Activated CD4-positive, alpha-beta T cell treated with anti-CD3 and anti-CD28 coated beads, Interleukin-2, amount 50 U/mL, for 1 hour (primary cell): ENCODE measurements at places on chromosomes 5 and 9.

- no peak for DNase-seq
Observed at GRCh38 chr5:25701936-25702335, 1057.2 kb upstream of the CDH10 start.

GRCh38 chr9:112655668-112656067 lies 62.2 kb downstream of the INIP start:
- no peak for DNase-seq

GRCh38 chr5:169416583-169417196 lies 115.8 kb upstream of the SLIT3 start:
- no peak for DNase-seq

DNA sequence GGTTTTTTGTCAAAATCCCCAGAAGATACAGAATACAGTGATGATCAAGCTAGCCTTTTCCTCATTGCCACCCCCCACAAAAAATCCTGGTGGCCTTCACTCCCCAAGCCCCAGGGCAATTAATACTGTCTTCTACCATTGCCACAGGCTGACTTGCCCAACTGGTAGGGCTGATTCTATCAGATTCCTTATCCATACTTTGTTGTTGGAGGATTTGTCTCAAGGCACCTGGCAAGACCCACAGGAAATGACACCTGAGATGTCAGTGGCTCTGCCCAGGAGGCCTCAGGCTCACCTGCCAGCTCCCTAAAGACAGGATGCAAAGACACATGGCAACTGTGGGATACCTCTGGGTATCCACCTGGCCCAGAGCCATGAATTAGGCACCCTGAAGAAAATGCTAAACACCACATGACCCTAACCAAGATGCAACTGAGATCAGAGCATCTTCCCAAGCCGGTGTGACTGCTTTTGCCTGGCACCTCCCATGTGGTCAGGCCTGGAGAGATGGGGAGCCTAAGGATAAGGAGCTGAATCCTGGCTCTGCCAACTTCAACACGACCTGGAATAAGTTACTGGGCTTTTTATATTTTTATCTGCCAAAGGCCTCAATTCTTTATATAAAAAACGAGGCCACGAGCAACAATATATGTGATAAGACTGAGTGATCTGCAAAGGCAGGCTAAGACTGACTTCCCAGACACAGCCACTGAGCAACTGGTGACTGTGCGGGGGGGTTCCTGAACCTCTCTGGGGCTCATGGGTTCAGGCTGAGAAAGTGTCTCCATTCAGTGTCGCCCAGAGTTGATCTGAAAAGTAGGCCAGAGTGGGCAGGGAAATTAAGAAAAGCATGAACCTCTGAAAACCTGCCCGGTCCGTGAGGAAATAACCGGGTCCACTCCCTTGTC lies 944 bp downstream of the ATOX1 start:
- DNase-seq: peak; percentile 24

DNA sequence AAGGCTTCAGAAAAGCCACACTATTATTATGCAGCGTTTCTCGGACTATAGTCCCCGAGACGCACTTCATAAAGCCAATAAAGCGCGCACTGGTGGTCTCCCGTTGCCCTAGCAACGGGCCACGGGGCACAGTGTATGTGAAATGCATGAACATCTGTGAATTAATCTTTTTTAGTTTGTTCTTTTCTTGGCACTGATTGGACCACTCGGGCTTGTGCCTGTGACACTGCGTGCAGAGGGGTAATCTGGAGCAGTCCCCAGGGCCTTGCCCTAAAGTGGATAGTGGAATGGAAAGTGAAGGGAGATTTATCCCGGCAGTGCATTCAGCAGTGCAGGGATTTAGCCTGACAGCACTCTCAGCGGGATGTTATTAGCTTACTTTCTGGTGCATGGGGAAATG lies 92.1 kb downstream of the TLE4 start:
- DNase-seq: no peak

- DNase-seq: no peak
Observed at GRCh38 chr9:83975300-83975699, 4.7 kb downstream of the HNRNPK start.

- DNase-seq: no peak
Observed at GRCh38 chr5:39658866-39659265, 234.1 kb upstream of the DAB2 start.

DNA sequence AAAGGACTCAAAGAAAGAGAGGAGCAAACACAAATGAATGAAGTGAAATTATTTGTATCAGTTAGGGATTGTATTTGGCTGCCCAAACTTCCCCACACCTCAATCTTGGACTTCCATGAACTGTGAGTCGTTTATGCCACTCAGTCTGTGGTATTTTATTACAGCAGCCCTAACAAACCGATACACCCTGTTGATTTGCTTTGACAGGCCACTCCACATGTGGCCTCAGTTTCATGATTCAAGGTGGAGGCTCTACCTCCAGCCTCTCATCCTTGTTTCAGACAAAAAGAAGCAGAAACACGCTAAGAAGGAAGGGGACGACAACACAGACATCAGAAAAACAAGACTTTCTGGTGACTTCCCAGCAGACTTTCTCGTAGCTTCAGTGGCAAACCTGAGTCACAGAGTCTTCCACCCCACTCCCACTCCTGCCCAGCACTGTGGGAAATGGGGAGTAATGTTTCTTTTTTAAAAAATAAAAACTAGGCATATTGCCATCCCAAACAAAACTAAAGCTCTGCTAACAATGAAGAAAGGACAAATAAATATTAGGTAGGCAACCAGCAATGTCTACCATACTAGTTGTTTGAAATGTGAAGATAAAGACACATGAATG lies 52.2 kb upstream of the ABCA1 start:
- no peak for DNase-seq

DNA sequence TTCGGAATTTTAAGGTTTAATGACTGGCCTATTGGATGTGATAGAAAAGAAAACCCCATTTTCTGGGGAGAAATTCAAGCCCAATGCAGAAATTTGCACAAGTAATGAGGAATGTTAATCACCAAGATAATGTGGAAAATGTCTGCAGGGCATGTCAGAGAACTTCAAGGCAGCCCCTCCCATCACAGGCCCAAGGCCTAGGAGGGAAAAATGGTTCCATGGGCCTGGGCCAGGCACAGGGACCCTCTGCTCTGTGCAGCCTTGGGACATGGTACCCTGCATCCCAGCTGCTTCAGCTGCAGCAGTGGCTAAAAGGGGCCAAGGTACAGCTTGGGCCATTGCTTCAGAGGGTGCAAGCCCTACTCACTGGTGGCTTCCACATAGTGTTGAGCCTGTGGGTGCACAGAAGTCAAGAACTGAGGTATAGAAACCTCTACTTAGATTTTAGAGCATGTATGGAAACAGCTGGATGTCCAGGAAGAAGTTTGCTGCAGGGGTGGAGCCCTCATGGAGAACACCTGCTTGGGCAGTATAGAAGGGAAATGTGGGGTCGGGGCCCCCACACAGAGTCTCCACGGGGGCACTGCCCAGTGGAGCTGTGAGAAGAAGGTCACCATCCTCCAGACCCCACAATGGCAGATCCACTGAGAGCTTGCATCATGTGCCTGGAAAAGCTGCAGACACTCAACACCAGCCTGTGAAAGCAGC lies 12.2 kb downstream of the FBXO10 start:
- DNase-seq: no peak

- no peak for DNase-seq
Observed at GRCh38 chr9:115196919-115197318, 79.0 kb upstream of the TNC start.

DNA sequence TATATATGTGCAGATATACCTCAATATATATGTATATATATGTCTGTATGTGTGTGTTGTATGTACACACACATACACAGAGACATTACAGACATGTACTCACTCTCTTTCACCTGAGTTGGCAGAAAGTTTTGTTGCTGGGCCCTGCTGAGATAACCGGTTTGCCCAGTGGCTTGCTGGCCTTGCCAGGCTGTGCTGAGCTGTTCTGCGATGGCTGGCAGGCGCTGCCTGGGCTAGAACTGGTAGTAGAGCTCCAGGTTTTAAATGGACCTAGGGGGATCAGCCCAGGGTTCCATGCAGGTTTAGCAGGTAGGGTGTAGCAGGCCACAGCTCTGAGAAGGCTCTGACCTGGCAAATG lies 394.3 kb downstream of the GADD45G start:
- no peak for DNase-seq

- no peak for DNase-seq
Observed at GRCh38 chr9:110241858-110242321, 14.4 kb downstream of the TXN start.

DNA sequence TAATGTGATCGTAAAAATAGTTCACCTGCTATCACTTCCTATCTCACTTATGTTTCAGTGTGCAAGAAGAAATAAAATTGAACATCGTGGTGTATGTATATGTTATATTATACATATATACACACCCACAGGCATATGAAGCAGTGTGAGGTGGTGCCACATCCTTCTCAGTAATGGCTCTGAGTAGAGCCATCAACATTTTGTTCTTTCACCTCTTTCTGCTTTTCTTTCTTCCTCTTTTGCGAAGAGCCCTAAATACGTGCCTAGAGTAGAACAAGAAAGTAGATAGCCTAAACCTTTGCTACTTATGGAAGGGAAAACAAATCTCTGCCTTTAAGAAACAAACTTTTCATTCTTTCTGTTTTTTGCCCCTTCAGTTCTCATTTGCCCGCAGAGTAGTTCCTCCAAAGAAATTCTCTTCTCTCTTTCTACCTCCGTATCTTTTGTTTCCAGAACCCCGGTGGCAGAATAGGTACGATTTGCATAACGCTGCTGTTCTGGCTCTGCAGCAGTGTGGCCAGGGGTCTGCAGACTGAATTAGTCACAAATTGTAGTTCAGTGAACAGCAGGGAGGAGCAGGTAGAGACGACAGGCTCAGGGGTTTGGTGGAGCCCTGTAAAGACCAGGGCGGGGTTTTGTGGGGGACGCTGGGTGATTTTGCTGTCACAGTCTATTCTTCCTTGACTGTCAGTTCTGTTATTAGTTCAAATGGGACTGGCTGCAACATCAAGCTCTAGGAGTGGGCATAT lies 40.5 kb upstream of the PJA2 start:
- DNase-seq: no peak

GRCh38 chr5:78747055-78747454 lies 98.5 kb upstream of the LHFPL2 start:
- DNase-seq: no peak

DNA sequence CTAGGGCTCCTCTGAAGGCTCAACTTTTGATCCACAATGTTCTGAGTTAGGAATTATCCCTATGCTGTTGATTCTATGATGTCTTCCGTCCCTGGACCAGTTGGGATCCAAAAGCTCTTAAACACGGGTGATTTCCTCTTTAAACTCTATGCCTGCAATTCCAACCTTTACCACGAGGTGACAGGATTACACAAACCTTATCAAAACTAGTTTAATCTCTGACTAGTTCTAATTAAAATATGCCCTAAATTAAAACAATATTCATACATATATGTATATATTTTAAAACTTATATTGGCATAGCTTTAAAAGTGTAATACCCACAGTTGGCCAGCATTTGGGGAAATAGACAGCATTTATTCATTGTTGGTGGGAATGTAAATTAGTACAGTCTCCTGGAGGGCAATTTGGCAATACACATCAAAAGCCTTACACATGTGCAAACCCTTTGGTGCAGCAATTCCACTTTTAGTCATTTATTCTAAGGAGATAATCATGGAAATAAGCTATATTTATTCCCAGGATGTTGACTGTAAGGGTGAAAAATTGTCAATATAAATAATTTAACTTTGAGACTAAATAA lies 51.6 kb upstream of the PHYKPL start:
- no peak for DNase-seq

- no peak for DNase-seq
Observed at GRCh38 chr5:1524799-1525623, 1.3 kb upstream of the LPCAT1 start.

GRCh38 chr5:176157656-176158055 lies 80.6 kb upstream of the SIMC1 start:
- no peak for DNase-seq

DNA sequence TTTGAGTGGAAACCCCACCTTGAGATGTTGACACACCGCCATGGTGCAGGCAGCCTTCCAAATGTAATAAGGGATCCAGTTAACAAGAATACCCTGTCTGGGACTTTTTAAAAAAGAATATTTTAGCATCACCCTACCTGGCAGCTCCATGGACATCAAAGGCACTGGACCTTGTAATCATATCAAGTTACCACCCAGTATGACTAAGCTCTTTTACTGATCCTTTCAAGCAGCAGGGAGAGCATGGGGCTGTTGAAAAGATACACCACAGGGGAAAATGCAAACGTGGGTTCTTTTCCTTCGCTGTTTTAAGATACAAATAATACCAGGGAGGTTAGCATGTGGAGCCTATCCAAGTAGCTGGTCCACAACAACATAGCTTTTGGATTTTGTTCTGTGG lies 211.2 kb downstream of the SAXO1 start:
- DNase-seq: no peak
